ENCODE measurements at places on chromosomes 4 and X.

DNA sequence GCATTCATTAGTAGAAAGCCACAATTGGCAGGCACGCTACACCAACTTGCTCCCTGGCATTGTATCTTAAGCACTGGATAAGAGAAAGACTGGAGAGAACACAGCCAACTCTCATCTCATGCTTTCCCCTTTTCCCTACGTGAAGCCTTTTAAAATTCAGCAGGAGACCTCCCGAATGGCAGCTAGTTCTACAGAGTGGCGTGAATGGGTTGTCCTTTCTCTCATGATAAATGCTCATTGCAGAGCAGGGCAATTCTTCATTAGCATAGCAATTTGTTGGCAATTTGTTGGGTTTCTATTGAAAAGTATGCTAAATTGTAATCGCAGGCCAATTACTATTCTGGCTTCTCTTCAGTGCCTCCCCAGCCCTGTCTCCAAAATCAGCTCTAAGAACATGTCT lies 48.0 kb downstream of the SEPTIN11 start:
- DNase-seq, result no peak

DNA sequence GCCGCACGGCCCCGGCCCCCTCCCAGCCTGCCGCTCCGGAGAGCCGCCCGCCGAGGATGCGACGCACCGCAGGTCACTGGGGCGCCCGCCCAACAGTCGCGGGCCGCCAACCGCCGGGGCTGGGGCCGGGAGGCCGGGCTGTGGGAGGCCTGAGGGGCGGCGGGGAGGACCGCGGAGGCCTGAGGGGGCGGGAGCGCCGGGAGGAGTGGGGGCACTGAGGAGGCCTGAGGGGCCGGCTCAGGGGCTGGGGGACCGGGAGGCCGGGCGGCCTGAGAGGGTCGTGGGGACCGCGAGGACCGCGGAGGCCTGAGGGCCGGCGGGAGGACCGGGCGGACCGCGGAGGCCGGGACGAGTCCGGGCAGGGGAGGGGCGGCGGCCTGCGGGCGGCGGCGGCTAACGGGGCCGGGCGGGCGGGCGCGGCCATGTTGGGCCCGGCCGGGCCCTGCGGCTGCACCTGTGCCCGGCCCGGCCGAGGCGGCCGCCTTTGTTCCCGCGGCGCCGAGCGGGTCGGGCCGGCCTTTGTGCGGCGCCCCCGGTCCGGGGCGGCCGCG lies 353 bp downstream of the NSD2 start:
- peak; percentile 59 for DNase-seq

- DNase-seq, result no peak
Observed at GRCh38 chr4:111986095-111986494, 159.2 kb upstream of the FAM241A start.

DNA sequence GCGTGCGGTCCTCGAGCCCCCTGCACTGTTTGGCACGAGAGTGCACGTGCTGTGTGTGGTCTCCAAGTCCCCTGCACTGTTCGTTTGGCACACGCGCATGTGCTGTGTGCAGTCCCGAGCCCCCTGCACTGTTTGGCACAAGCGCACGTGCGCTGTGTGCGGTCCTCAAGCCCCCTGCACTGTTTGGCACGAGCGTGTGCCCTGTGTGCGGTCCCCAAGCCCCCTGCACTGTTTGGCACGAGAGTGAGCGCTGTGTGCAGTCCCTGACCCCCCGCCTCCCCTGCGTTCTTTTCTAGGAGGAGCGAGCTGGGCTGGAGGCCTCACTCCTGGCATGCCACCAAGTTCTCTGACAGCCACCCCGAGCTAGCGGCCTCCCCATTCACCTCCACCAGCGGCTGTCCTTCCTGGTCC lies 76.5 kb upstream of the CLDN34 start:
- DNase-seq, result no peak

- DNase-seq, result no peak
Observed at GRCh38 chrX:68454476-68455150, 21.3 kb upstream of the OPHN1 start.

DNA sequence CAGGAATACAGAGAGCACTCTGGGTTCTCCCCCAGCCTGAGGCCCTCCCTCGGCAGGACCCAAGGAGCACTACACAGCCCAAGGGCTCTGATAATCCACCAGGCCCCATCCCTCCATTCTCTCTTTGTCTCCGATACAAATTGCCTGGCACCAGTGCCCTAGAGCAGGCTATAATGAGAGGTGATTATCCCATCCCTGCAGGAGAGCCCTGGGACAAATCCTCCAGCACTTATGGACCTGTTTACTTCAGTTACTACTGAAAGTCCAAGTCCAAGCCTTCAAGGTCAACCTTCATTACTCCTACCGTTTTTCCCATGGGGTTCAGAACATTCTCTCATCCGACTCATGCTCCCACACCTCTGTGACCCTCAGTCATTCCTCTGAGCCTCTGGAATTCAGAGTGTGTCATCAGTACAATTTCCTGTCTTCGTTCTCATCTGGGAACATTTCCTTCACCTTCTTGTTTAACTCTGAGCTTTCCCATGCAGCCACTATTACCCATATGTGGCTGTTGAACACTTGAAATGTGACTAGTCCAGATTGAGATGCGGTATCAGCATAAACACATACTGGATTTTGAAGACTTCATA lies 299.0 kb downstream of the RAPGEF2 start:
- DNase-seq, result no peak

DNA sequence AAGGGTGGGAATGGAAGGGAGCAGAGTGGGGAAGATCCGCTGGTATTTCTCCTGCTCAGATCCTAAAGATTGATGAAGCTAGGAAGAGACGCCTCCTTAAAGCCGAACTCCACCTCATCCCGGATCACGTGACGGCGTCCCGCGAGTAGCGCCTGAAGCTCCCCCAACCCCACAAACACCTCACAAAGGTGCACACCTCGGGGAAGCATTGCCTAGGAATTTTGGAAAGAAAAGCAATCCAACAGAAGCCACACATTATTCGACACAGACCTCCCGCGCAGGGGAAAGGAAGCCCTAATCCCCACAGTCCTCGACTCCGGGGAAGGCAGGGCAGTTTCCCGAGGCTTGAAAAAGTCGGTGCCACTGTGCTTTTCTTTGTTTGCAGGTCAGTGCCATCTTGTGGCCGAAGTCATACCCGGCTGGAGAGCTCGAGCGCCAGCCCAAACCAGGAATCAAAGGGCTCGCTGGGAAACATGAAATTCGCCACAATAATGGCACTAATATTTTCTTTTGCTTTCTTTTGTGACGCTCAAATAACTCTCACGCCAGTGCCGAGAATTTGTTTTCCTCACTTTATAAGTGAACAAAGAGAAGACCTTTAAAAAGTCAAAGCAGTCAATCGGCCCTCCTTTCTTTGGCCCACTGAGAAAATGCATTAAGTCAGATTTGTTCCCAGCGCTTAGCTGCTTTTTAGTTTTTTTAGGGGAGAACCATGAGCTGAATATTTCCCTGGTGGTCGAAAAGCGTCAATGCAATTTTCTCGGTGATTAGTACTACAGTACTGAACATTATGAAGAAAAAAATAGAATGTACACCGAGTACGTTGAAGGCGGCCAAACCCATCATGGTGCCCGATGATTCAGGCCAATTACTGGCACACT lies at the start of gene NPY1R:
Gene NPY1R, minus strand, starts transcription at position 71 of the 881 bp plus-strand sequence. CDS start 6,042 bp downstream, outside the sequence.
- peak; percentile 24 for DNase-seq

DNA sequence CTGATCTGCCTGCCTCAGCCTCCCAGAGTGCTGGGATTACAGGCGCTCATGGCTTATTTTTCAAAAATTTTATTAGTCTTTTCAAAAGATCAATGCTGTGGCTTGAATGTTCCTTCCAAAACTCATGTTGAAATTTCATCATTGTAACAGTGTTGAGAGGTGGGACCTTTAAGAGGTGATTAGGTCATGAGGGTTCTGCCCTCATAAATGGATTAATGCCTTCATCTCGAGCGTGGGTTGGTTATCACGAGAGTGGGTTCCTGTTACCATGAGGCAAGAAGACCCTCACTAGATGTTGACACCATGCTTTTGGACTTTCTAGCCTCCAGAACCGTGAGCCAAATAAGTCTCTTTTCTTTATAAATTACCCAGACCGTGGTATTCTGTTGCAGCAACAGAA lies 30.3 kb downstream of the EIF2S3 start:
- no peak for DNase-seq

- no peak for DNase-seq
Observed at GRCh38 chr4:165410214-165410613, 31.4 kb downstream of the CPE start.

- DNase-seq, result no peak
Observed at GRCh38 chrX:30483996-30484395, 93.6 kb downstream of the TASL start.

DNA sequence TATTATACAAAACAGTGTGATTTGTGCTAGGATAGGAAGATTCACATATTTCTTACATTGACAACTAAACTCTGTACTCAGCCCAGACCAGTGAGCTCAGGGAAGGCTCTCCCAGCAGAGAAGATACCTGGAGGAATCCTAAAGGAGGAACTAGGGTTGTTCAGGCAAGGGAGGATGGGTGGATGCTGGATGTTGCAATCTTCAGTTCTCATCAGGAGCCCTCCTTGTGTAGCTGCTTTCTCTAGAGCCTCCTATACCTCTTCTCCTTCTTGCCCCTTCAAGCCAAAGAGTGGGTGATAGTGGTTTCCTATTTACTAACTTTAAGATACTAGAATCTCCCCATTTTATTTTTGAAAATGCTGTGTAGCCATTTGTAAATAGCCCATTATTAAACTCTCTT lies 117.3 kb downstream of the NKX6-1 start:
- no peak for DNase-seq

DNA sequence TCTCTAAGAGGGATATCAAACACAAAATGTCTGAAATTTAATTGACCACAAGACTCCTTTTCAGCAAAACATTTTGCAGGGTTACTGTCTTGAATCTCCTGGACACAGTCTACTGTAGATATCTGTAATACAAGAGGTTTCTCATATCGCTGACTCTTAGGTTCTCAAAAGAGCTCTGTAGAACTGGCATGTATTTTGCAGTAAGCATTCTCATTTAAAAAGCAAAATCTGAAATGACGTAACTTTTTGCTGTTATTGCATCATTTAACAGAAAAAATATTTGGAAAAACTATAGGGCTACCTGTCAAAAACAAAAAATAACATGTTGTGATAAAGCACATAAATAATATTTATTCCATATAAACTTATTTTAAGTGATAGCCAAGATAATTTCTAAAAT lies 114.2 kb downstream of the CDS1 start:
- DNase-seq, result no peak

DNA sequence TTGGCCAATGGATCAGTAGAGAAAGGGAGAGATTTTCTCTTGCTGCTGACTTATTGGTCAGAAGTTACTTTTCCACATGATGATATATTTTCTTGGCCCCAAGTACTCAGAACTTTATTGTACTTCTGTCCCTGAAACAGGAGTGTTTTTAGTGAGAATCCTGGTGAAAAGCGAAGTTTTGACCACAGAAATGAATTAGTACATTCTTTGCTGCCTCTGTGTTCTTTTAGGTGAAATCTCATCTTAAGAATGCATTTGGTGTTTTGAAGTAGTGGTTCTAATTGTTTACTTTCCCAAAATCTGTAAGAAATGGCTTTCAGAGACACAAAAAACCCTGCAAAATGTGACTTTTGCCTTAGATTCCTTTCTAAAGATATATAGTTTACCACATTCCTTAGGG lies 240.4 kb downstream of the FRMPD4 start:
- no peak for DNase-seq

DNA sequence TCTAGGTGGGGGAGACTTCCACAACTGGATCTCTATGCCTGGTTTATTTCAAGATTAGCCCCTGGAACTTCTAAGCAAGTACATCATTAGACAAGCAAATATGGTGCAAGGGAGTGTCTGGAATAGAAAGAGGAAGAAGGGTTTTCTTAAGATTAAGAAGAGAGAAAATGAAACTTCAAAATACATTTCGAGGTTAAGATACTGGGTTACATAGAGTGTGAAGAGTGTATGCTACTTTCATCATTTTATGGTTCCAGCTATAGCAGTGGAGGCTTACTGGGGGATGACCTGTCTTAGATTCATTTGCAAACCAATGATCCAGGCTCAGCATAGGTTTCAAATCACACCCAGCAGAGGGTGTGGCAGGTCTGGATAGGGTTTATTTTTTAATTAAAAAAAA lies 144.4 kb upstream of the GATB start:
- DNase-seq, result peak; percentile 34

GRCh38 chrX:71650333-71650969 lies 16.9 kb upstream of the LOC101059915 start:
- no peak for DNase-seq

DNA sequence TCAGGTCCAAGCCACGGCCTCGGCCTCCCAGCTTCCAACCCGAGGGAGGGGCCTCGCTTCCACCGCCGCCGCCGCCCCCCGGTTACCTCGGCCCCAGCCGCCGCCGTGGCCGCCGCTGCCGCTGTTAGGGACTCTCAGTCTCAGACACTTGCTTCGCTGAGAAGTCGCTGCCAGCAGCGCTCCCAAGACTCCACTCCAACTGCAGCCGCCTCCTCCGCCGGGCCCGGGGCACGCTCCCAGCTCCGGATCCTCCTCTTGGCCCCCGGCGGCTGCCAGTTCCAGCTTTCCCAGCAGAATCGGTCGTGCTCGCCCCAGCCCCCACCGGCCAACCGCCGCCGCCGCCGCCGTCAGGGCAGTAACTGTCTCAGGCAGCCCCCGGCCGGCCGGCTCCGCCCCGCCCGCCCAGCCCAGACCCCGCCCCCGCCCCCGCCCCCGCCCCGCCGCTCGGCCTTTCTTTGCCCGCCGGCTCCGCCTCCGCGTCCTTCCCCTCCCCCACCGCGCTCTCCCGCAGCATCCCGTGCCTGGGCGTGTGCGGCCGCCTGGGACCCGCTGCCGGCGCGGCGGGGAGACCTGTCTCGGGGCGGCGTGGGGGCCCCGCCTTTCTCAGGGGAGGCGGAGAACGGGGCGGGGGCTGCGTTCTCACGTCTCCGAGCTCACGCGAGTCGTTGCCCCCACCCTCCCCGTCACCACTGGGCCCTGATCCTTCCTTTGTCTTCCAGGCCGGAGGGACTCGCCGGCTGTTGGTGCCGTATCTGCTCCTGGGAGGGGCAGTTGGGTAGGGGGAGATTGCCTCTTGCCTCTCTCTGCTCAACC lies at the start of gene ANKRD50:
Gene ANKRD50, minus strand, starts transcription at position 361 of the 813 bp plus-strand sequence. CDS start 2,221 bp downstream, outside the sequence.
- DNase-seq, result peak; percentile 81

DNA sequence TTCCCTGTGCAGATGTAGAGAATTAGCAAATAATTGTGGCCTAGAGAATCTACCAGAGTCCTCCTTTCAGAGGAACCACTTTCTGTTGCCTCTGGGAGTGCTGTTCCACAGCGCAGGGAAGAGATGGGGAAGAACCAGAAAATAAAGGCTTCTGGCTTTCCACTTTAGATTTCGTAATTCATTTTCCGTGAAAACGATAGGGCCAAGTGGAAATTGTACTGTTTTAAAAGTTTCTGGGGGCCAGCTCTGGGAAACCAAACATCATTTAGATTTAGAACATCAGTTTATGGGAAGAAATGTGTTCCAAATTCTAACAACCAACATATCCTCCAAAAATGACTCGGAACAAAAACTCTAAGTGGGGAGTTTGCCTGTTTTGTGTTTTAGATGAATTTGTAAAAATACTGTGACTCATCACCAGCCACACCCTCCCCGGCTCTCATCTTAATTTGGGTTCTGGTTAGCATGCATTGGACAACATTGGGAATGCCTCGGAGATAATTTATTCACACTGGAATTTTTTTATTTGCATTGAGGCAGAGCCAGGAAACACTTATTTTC lies 65.2 kb upstream of the LNX1 start:
- no peak for DNase-seq

- DNase-seq, result no peak
Observed at GRCh38 chr4:104969394-104970082, 177.1 kb upstream of the TET2 start.

- DNase-seq, result no peak
Observed at GRCh38 chrX:70456256-70456655, 11.6 kb downstream of the DLG3 start.

Data from GM06990 (cell line).